ENCODE measurements at places on chromosomes 13 and 19. TPM values are rescaled to one million over a fixed set of nuclear protein-coding genes. Genes with fewer than 3 reads are reported as not detected.

DNA sequence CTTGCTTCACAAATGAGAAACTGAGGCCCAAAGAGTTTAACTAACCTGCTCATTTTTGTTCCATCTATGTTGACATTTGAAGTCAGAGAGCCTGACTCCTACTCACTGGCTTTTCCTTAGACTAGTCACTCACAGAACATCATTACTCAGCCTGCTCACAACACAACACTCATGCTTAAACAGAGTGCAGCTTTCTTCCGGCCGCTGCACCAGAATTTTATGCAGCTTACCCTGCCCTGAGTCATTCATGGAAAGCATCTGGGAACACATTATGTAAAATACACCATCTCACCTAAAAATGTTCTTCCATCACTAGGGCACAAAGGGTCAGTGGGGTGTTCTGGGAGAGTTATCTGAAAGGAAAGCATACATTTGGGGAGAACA, 303.4 kb downstream of the SPRY2 start:
- no peak for DNase-seq

GRCh38 chr19:9958379-9958821, 22.1 kb upstream of the OLFM2 start:
- DNase-seq: no peak

DNA sequence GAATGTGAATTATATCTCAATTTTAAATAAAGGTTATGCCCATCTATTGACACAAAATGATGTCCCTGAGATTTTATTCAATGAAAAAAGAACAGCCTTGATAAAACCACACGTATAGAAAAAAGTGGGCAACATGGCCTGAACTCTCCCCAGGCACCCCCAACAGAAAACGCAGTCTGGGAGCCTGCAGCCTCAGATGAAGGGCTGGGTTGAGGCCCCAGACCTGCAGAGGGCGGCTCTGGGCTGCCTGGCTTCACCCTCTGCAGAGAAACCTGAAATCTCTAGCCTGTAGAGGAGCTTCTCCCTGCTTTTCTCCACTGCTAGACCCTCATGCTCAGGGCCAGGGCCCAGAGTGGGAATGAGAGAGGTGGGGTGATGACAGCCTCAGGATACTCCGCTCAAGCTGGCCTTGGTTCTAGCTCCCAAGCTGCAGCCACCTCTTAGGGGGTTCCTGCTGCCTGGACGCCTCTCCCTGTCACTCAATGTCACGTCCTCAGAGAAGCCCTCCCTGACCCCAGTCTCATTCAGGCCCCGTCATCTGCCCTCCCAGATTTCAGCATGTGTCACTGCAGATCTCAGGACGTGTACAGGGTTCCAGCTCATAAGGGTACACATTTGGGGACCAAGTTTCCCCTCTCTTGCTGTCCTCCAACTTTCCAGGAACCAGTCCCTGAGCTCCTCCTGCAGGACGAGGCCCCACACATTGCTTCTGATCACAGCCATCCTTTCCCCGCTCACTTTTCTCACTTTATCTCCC, 1.8 kb downstream of the MBD3 start:
- DNase-seq: no peak

DNA sequence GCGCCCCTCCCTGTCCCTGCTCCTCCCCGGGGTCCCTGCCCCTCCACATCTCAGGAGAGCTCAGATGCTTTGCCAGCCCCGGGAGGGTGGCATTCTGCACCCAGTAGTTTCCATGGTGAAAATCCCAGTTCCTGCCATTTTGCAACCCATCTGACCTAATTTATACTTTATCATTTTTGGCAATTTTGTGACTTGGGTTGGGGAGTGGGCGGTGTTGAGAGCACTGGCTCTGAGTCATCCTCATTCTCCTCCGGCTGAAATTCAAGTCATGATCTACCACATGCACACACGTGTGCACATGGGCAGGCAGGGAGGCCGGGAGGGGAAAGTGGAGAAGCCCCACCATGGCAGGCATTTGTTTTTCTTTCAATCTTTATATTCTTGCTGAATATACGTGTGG, 208.6 kb downstream of the URI1 start:
- DNase-seq: no peak

- DNase-seq: no peak
Measured at GRCh38 chr13:53782488-53782961, 753.9 kb downstream of the OLFM4 start.

DNA sequence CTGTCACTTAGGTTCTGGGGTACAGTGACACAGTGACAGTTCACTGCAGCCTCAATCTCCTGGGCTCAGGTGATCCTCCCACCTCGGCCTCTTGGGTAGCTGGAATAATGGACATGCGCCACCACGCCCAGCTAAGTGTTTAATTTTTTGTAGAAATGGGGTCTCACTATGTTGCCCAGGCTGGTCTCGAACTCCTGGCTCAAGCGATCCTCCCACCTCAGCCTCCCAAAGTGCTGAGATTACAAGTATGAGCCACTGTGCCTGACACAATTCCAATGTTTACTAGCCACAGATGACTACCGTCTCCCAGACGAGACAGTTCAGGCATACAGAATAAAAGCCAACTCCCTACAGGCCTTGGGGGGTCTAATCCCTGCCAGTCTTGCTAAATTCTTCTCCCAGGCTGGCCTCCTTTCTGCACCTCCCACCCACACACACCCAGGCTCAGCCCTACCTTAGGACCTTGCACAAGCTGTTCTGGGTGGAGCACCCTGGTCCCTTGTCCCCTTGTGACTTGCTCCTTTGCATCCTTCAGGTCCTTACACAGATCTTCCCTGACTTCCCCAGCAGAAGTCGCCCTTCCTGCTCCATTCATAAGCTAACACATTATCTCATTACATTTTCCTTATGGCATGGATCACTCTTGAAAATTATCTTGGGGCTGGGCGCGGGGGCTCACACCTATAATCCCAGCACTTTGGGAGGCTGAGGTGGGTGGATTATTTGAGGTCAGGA, 106.4 kb downstream of the INSR start:
- DNase-seq: no peak

DNA sequence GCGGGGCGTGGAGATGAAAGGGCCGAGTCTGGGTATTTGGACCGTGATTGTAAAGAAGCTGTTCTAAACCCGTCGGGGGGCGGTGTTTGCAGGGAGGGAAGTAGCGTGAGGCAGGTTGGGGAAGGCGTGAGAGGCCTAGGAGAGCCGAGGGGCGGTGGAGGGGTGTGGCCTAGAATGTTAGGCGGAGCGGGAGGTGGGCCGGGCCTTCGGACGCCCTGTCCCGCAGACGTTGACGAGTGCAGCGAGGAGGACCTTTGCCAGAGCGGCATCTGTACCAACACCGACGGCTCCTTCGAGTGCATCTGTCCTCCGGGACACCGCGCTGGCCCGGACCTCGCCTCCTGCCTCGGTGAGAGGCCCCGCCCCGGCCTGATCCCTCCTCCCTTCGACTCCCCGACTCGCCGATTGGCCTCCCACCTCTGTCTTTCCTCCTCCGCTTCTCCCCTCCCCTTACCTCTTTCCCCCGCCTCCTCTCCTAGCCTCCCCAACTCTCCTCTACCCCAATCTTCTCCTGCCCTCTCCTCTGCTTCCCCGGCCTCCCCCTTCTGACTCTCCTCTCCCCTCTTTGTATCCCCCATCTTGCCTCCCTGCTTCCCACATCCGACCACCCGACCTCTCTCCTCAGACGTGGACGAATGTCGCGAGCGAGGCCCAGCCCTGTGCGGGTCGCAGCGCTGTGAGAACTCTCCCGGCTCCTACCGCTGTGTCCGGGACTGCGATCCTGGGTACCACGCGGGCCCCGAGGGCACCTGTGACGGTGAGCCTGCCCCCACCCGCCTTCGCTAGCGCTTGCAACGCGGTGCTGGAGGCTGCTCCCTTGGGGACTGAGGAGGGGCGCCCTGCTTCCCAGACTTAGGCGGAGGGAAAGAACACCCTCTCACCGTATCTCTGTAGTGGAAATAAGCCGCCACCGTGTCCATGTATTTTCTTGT, 12.8 kb downstream of the LTBP4 start:
- no peak for DNase-seq

- DNase-seq: no peak
Measured at GRCh38 chr19:33388231-33388724, 14.8 kb downstream of the CEBPG start.

DNA sequence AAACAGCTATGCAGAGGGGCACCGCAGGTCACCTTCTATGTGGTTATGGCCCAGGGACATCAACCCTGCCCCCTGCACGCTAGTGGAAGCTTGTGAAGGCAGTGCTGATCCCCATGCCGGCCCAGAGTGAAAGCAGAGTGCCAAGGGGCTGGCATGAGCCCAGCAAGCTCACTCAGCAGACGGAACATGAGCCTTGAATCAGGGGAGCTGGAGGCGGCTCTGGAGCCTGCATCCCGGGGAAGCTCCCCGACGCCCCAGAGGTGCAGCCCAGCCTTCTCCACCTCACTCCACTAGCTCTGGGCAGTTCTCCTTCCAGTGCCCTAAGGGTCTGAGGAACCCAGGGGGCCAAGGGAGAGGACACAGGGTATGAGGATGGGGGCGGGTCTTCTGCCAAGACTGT, 19.0 kb upstream of the ISYNA1 start:
- no peak for DNase-seq

Gene ATP8A2
- 1.6 TPM for total RNA-seq
